ENCODE measurements at places on chromosomes 6 and 20.

GRCh38 chr6:79410806-79411205, 126.4 kb downstream of the LCA5 start:
- DNase-seq = no peak

DNA sequence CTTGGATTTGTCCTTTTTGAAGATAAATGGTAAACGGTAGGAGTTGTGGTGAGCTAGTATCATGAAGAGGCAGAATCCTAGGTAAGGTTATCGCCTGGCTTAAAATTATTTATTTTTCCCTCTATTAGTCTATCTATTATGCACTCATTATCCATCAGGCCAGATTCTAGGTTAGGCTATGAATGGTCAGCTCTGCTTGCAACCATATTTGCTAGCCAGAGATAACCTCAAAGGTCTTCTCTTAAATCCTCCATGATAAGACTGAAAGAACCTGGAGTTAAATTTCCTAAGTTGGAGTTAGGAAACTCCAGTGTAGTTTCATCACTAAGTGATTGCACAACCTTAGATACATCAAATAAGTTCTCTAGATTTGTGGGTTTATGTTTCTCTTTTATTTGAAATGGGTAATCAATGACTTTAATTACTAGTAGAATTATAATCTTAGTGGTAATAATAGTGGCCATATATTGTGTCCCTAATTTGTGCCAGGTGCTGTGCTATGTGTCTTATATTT, 302.1 kb upstream of the RUNX2 start:
- DNase-seq = no peak

DNA sequence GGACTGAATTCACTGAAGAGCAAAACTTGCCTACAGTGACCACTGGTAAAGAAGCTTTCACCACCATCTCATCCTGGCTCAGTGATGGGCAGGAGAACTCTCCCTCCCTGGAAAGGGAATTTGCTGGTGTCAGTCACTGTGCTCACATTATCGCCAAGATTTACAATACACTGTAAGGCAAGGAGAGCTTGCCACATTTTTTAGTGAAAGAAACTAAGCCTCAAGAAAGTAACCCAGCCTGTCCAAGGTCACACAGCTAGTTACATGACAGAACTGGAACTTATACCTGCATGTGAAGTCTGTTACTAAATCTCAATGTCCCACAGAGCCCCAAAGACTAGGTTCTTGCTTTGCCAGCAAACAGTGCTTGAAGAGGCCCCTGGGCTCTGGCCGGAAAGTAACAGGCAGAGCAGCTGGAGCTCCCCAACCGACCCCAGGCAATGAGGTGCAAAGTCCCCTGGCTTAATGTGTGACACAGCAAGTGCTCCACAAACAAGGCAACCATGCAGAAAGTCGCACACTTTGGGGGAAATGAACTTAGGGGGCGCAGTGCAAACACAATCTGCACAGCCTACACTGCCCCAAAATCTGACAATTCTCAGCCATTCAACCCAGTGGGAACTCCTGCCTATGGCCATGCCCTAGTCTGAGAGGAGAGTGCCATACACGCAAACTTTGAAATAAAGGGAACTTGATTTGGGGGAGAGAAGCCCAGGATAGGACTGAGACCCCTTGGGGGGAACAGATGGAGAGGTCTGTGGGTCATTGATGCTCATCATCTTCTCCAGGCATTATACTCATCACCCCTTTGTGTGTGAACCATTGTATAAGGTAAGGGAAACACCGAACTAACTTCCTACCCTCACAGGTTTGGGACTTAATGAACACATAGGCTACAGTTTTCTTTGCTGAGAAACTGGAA, 1.9 kb downstream of the BCL2L1 start:
- DNase-seq = no peak

GRCh38 chr6:12033770-12034169, 21.7 kb downstream of the HIVEP1 start:
- no peak for DNase-seq

GRCh38 chr6:82277686-82278085, 30.1 kb upstream of the IBTK start:
- no peak for DNase-seq

GRCh38 chr6:85568411-85568810, 25.2 kb downstream of the SNX14 start:
- DNase-seq = no peak

DNA sequence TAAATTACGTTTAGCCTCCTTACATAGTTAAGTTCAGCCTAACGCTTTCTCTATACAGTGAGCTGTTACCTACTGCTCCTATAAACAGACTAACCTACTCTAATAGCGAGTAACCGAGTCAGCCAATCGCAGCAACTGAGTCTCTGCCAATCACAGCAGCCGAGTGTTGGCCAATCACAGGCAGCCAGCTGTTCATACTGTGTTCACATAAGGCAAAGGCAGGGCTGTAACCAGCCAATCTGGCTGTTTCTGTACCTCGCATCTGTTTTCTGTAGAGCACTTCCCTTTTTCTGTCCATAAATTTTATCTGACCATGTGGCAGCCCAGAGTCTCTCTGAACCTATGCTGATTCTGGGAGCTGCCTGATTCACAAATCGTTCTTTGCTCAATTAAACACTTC, 263.9 kb upstream of the JARID2 start:
- no peak for DNase-seq

DNA sequence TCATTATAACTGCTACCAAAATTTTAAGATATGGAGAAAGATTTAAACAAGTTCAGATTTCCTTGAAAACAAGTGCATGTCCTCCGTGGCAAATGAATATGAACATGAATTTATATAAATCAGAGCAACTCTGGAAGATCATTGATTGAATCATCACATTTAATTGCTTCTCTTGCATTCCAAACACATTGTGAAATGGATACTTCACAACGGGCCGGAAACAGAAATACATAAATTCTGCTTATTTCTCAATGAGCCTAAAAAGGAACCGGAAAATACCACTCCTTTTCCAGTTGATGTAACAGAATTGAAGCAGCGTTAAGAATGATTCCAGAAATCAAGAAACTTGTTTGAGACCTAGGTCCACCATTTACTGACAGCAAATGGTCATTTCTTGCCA, 134.6 kb upstream of the BTN3A2 start:
- DNase-seq = no peak

DNA sequence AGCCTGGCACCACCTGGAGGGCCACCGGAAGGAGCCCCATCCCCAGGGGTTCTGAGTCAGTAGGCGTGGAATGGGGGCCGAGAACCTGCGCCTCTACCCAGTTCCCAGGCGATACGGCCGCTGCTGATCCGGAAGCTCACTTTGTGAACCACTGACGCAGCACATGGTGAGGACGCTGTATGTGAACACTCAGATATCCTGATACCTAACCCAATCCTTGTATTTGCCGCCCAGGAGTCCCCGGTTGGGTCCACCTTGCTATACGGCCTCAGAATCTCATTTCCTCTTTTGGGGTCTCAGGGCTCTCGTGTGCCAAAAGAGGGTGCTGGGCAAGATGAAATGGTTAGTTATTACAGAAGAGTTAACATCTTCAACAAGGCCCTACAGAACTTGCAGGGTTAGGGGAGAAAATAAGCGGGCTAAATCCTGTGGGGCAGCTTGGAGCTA, 604 bp upstream of the RAB5IF start:
- peak; percentile 32 for DNase-seq

DNA sequence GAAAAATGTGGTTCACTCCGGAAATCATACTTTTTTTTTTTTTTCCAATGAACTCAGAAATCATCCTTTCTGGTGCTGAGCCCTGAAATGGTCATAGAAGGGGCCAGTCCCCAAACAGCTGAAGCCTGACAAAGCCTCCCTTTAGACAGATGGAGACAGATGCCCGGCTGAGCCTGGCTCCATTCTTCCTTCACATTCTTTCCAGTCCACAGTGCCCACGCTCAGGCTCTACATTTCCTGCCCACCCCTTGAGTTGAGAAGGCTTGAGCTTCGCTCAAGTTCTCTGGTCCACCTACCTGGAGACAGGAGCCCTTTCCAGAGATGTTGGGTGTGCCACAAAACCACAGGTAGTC, 41.2 kb downstream of the KCNK5 start:
- no peak for DNase-seq

DNA sequence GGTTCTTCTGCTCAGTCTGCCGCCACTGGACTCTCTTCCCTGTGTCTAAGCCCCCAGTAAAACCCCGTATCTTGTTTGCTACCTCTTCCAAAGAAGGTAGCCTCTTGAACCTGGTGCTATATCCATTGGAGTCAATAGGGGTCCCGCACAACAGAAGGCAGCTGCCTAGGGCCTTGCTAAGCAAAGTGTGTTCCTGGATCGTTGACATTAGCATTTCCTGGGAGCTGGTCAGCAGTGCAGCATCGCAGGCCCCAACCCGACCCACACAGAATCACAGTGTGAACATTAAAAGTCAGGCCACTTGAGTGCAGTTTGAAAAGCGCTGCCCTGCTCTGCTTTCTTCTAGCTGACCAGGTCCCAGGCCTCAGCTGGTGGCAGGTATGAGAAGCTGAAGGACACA, 2.9 kb downstream of the ADA start:
- no peak for DNase-seq

GRCh38 chr20:15655295-15655874, 917.9 kb downstream of the KIF16B start:
- no peak for DNase-seq
